Right lobe of liver (tissue), 6 donors: ENCODE measurements at places on chromosomes 2 and 18. TPM values are rescaled to one million over a fixed set of nuclear protein-coding genes. Genes with fewer than 3 reads are reported as not detected.
A peak's percentile ranks its signal among the peaks of the same experiment; 100 is the strongest.

Gene LDLRAD4
- total RNA-seq = 12.8 TPM

- no peaks in the 10 kb centered on the region for H3K27me3 ChIP-seq
- H3K27ac ChIP-seq = no peak overlapping the region
- no peaks in the 10 kb centered on the region for H3K36me3 ChIP-seq
- H3K4me1 ChIP-seq = no peaks in the 10 kb centered on the region
- H3K4me3 ChIP-seq = no peak overlapping the region
Observed at GRCh38 chr2:42059261-42059898, 11.6 kb downstream of the PKDCC start.

- no peaks in the 10 kb centered on the region for H3K36me3 ChIP-seq
- H3K4me1 ChIP-seq = no peaks in the 10 kb centered on the region
- H3K27me3 ChIP-seq = no peaks in the 10 kb centered on the region
- H3K4me3 ChIP-seq = no peak overlapping the region
- no peak for DNase-seq
Observed at GRCh38 chr2:180571559-180571958, 408.8 kb upstream of the UBE2E3 start.

GRCh38 chr18:79644006-79644665 lies 35.5 kb upstream of the CTDP1 start:
- no peak overlapping the region for H3K4me3 ChIP-seq
- no peaks in the 10 kb centered on the region for H3K27me3 ChIP-seq
- H3K27ac ChIP-seq = no peak overlapping the region
- H3K36me3 ChIP-seq = no peaks in the 10 kb centered on the region

Gene IL36B
- total RNA-seq = not detected

Gene LIMS3
- total RNA-seq = not detected

GRCh38 chr18:28136071-28136470 lies 40.9 kb downstream of the CDH2 start:
- no peaks in the 10 kb centered on the region for H3K27me3 ChIP-seq
- no peaks in the 10 kb centered on the region for H3K4me1 ChIP-seq
- H3K36me3 ChIP-seq = no peaks in the 10 kb centered on the region
- H3K27ac ChIP-seq = no peak overlapping the region
- DNase-seq = no peak

GRCh38 chr2:120520454-120520853 lies 174.5 kb downstream of the INHBB start:
- H3K4me1 ChIP-seq = no peaks in the 10 kb centered on the region
- H3K27ac ChIP-seq = no peak overlapping the region
- no peaks in the 10 kb centered on the region for H3K27me3 ChIP-seq

DNA sequence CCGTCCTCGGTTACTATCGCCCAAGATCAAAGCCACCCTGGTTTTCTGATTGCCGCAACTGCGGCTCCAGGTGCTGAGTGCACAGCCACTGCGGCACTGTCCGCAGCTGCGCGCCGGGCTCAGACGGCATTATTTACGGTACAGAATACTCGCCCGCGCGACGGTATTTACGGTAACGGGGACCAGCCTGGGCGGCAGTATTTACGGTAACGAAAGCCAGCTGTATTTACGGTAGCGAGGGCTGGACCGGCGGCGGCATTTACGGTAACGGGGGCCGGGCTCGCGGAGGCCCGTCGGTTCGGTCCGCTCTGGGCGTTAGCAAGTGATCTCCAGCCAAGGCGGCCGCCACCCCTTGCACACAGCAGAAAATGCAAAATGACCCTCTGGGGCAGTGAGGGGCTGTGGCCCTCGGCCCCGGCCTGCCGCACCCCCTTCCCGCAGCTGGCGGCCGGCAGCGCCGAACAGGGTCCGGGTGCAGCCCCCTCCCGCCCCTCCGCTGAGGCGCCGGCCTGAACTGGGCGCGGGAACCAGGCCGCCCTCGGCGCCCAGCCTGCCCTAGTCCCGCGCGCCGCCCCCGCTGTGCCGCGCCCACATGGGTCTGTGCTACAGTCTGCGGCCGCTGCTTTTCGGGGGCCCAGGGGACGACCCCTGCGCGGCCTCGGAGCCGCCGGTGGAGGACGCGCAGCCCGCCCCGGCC lies at the start of gene GNAL:
GNAL (plus strand) TSS at position 293 of the 697 bp plus-strand sequence; CDS start at position 593, 300 bp downstream.
- H3K27me3 ChIP-seq = no peaks in the 10 kb centered on the region
- H3K36me3 ChIP-seq = no peaks in the 10 kb centered on the region
- H3K4me1 ChIP-seq = no peaks in the 10 kb centered on the region
- H3K4me3 ChIP-seq = peak within 1 kb of the TSS; percentile 52
- H3K27ac ChIP-seq = no peak within 1 kb of the TSS

- no peak overlapping the region for H3K27ac ChIP-seq
- no peak for DNase-seq
- H3K27me3 ChIP-seq = no peaks in the 10 kb centered on the region
- no peak overlapping the region for H3K4me3 ChIP-seq
Observed at GRCh38 chr2:206799083-206799482, 33.7 kb downstream of the FASTKD2 start.

Gene UGT1A6
- total RNA-seq = 315 TPM

Gene RTP5
- total RNA-seq = not detected

- no peak for DNase-seq
- H3K27me3 ChIP-seq = no peaks in the 10 kb centered on the region
- no peaks in the 10 kb centered on the region for H3K4me1 ChIP-seq
- H3K4me3 ChIP-seq = no peak within 1 kb of the TSS
- peak within 1 kb of the TSS; percentile 18 for H3K27ac ChIP-seq
Observed at GRCh38 chr2:102422910-102423309, at the start of gene IL18RAP. Gene IL18RAP, plus strand, starts transcription at chr2:102423160. Its CDS starts 118 bp downstream, at chr2:102423278.

GRCh38 chr2:236579048-236579745 lies 9.6 kb downstream of the ACKR3 start:
- H3K27me3 ChIP-seq = no peaks in the 10 kb centered on the region
- H3K4me1 ChIP-seq = no peaks in the 10 kb centered on the region
- no peak overlapping the region for H3K4me3 ChIP-seq
- no peak for DNase-seq
- H3K27ac ChIP-seq = no peak overlapping the region

DNA sequence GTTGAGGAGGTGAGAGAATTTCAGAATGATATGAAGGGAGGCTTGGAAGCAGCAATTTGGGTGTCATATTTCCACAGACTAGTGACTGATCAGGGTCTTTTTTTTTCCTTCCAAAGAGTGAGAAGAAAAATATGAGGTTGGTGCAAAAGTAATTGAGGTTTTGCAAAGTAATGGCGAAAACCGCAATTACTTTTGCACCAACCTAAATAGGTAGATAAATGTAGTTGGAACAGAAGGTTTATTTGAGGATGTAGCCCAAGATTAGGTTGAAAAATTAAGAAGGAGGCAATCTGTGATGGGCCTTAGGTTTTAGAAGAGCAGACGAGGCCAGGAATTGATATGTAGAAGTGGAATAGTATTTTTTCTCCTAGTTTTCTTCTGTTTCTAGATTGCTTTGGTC lies 7.8 kb upstream of the LTBP1 start:
- no peaks in the 10 kb centered on the region for H3K4me1 ChIP-seq
- no peak for DNase-seq
- no peak overlapping the region for H3K27ac ChIP-seq
- H3K4me3 ChIP-seq = no peak overlapping the region
- no peaks in the 10 kb centered on the region for H3K36me3 ChIP-seq

DNA sequence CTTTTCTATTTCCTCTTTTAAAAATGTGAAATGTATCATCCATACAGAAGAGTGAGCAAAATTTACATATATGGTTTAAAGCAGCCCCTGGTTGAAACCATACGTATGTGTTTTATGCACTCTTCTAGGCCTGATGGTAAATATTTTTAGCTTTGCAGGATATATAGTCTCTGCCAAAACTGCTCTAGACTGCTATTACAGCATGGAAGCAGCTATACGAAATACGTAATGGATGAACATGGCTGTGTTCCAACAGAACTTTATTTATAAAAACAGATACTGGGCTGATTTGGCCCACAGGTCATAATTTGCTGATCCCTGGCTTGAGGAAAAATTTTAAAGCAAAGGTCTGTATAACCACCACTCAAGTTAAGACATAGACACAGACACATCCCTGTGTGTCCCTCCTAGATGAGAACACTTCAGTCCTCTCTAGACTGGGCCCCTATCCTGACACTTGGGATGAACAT lies 42.5 kb upstream of the ATP8B1 start:
- no peak overlapping the region for H3K4me3 ChIP-seq
- H3K27me3 ChIP-seq = no peaks in the 10 kb centered on the region
- no peak overlapping the region for H3K27ac ChIP-seq
- no peaks in the 10 kb centered on the region for H3K36me3 ChIP-seq

DNA sequence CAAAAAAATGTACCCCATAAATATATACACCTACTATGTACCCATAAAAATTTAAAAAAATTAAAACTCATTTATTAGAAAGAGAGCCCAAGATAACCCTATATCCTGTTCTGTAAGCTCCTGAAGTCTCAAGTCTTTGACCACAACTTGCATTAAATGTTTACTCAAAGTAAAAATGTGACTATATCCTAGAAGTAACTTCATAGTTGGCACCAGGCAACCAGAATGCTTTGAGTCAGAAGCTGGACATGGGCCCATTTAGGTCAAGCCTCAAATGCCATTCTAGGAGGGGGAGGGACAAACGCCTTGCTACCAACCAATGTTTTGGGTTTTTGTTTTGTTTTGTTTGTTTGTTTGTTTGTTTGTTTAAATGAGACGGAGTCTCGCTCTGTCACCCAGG lies 9.3 kb upstream of the TBC1D8 start:
- DNase-seq = no peak
- no peaks in the 10 kb centered on the region for H3K36me3 ChIP-seq
- H3K27ac ChIP-seq = no peak overlapping the region
- H3K4me1 ChIP-seq = no peaks in the 10 kb centered on the region
